Activated CD8-positive, alpha-beta T cell treated with anti-CD3 and anti-CD28 coated beads for 36 hours (primary cell): ENCODE measurements at places on chromosomes 1 and 21. TPM values are rescaled to one million over a fixed set of nuclear protein-coding genes. Genes with fewer than 3 reads are reported as not detected.

DNA sequence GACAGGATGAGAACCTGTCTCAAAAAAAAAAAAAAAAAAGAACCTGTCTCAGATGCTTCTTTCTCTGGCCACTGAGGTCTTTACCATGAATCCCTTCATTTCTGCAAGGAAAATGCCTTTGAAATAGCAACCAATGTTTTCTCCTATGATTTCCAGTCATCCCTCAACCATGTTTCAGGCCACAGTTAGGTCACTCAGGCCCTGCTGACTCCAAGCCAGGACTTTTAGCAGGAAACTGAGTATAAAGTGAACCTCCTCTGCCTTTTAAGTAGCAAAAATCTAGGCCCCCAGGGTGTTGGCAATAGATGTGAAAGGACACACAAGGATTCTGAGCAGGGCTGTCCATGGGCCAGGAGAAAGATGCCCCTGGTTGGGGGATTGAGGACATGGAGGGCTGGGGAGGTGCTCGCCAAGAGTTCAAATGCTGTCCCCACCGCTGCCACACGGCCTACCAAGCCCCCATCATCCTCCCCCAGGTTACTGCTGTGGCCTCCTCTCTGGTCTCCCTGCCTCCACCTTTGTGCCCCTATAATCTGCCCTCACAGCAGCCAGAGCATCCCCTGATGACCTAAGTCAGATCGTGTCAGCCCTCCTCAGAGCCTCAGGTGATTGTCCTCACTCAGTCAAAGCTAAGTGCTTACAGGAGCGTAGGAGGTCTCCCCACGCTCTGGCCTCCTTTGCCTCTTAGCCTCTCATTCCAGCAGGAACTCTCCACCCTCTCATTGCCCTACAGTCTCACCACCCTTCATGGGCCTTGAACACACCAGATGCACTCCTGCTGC lies 54.6 kb downstream of the MATN1 start:
- DNase-seq = no peak

GRCh38 chr1:205927676-205928075 lies 15.6 kb downstream of the SLC26A9 start:
- DNase-seq = no peak

DNA sequence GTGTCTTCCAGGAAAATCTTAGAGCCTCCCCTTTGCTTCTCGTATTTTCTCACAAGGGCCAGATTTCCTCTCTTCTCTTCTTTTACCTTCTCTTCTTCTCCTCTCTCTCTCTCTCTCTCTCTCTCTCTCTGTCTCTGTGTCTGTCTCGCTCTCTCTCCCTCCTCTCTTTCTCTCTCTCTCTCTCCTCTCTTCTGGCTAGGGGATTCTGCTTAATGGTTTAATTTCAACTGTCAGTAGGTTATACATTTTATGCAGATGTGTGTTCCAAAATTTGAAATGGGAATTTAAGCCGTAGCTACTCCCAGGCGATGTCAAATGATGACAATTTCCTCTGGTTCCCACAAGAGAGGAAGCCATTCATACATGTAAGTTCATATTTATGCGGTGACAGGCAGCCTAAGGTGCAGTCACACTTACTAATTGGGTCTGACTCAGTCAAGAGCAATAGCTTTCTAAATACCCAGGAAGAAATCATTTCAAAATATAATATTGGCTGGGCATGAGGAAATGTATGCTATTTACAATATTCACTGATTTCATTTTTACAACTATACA lies 1.4 kb downstream of the DSCAM start:
- no peak for DNase-seq

DNA sequence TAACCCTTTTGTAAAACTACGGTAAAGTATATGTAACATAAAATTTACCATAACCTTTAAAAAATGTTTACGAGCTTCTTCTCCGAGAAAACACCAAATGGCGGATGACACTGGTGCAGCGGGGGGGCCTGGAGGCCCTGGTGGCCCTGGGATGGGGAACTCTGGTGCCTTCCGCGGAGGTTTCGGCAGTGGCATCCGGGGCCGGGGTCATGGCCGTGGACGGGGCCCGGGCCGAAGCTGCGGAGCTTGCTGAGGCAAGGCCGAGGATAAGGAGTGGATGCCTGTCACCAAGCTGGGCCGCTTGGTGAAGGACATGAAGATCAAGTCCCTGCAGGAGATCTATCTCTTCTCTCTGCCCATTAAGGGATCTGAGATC lies 7.5 kb downstream of the MFSD2A start:
- no peak for DNase-seq

GRCh38 chr1:224726441-224727182 lies 110.5 kb downstream of the CNIH3 start:
- peak; percentile 59 for DNase-seq

- no peak for DNase-seq
Observed at GRCh38 chr1:217418269-217419193, 212.4 kb downstream of the GPATCH2 start.

GRCh38 chr1:241157435-241157834 lies 199.6 kb downstream of the RGS7 start:
- no peak for DNase-seq

- no peak for DNase-seq
Observed at GRCh38 chr1:184426278-184426674, 39.4 kb downstream of the C1orf21 start.

- no peak for DNase-seq
Observed at GRCh38 chr1:221696718-221697461, 45.0 kb downstream of the DUSP10 start.

GRCh38 chr1:83905315-83905907 lies 93.5 kb downstream of the TTLL7 start:
- DNase-seq = peak; percentile 5

GRCh38 chr1:164695956-164696665 lies 137.1 kb downstream of the PBX1 start:
- no peak for DNase-seq

- peak; percentile 69 for DNase-seq
Observed at GRCh38 chr21:33299181-33299752, 25.5 kb upstream of the IFNAR1 start.

- DNase-seq = no peak
Observed at GRCh38 chr21:17295997-17296396, 216.8 kb upstream of the CXADR start.

DNA sequence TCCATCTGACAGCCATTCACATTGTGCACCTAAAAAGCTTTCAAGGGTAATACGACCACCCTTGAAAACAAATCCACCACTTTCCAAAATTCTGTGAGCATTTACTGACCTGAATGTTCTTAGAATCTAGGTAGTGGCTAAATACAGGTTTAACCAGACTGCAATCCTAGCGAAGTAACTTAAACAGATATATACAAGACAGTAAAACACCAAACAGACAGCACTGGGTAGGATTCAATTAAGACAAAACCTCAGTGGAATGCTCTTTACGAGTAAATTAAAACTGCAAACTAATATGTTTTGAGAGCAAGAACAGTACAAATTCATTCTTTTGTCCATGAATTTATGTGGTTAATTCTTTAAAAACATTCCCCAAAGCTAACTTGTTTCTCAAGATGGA lies 354.2 kb upstream of the ESRRG start:
- no peak for DNase-seq

DNA sequence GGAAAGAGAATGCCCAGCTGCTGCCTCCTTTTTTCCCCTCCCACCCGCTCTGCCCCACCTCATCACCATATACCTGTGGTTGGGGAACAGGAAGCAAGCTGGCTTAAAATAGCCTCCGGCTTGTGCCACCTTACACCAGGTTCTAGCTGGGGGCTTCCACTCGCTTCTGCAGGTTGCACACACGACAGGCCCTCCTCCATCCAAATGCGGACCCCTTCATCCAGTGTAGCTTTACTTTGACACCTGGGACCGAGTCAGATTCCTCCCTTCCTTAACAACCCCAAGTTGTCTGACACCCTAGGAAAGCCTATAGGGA lies 14.6 kb downstream of the BLACAT1 start:
- DNase-seq = no peak

DNA sequence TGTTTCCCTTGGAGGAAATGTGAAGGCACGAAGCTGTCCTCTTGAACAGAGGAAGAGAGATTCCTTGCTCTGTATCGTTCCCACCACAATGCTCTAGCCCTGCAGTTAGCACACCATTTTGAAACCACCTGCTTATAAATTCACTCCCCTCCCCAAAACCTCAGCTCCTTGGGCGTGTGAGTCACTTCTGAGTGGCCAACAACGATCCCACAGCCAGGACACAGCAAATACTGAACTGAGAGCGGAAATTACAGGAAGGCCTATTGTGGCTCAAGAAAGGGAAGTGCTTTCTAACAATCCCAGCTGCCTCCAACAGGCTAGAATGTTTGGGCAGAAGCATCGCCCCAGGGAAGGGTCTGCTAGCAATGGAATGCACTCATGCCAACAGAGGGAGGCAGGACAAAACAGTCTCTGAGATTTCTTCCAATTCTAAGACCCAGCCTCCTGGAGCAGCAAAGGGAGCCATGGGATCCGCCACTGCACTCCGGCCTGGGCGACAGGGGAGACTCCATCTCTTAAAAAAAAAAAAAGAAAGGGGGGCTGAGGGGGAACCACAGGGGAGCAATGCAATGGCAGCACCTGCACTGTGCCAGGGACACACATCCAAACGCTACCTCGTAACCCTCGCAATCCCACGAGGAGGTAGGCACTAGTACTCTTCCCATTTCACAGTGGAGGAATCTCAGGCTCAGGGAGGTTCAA lies 1.9 kb downstream of the TMEM53 start:
- DNase-seq = peak; percentile 36

DNA sequence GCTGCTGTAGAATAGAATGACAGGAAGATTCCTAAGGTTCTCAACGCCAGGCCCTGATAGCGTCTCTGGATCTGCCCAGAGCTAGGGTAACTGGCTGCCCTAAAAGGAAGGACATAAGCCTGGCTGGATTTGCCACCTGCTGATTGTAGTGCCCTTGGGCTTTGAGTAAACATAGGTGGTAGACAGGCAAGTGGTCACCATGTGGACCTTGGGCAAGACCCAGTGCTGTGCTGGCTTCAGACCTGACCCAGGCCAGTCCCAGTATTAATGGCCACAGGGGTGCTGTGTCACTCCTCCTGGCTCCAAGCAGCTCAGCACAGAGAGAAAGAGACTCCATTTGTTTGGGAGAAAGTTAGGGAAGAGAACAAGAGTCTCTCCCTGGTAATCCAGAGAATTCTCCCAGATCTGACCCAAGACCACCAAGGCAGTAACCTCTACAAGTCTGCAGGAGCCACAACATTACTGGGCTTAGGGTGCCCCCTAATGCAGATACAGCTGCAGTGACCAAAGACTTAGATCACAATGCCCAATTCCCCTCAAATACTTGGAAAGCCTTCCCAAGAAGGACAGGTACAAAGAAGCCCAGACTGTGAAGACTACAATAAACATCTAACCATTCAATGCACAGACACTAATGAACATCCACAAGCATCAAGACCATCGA lies 44.5 kb downstream of the PHTF1 start:
- no peak for DNase-seq

DNA sequence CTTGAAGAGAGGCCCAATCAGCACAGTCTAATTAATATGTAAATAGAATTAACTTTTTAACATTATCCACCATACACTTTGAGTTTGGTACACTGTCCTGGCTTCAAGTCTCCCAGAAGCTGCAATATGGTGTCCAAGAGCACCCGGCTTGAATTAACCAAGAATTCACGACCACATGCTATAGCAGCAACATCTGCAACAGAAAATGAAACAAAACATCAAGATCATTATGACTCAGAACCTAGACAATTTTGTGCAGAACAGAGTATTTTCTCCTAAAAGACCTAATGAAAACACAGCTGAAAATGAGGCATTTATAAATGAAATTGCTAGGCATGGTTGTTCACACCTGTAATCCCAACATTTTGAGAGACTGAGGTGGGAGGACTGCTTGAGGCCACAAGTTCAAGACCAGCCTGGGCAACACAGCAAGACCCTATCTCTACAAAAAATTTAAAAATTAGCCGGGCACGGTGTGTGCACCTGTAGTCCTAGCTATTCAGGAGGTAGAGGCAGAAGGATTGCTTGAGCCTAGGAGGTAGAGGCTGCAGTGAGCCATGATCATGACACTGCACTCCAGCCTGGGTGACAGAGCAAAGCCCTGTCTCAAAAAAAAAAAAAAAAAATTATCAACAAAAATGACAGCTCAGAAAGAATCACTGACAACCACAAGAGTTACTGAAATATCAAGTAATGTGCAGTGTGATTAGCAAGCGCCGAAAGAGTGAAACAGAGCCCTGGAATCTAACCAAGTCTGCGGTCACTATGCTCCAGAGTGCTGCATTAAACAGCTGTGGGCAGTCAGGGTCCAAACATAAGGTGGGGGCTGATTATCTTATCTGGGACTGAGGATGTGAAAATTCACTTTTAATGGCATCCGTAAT lies 45.3 kb downstream of the HSF2BP start:
- DNase-seq = no peak

DNA sequence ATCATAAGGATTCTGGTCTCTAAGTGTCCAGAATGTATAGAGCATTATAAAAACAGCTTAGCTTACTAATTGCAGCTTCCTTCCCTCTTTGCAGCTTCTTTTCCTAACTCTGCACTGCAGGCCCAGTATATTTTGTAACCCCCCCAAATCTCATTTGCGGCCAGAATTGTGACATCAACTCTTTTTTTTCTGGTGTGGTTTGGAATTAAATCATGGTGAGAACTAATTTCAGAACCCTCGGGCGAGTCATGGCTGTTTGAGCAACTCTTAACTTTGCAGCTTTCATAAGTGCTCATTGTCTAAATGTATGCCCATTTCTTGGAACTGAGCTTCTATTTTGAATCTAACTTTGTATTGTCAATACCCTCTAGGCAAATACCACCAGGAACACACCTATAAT lies 187.4 kb downstream of the CYYR1 start:
- no peak for DNase-seq

DNA sequence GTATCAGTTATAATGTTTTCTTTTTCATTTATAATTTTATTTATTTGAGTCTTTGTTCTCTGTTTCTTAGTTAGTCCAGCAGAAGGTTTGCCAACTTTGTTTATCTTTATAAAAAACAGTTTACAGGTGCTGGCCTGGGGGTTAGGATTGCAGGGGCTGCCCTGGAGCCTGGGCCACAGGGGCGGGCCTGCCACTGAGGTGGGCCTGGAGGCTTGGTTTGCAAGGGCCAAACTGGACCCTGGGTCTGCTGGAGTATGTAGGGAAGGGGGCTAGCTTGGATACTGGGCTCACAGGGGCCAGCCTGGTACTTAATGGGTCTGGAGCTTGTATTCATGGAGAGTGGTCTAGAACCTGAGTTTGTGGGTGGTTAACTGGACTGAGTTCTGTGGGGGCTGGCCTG lies 789.9 kb upstream of the ADGRL4 start:
- DNase-seq = no peak

- DNase-seq = no peak
Observed at GRCh38 chr1:231781892-231782291, 155.3 kb downstream of the DISC1 start.

GRCh38 chr1:165629848-165630628 lies 996 bp upstream of the MGST3 start:
- DNase-seq = peak; percentile 9

The DRAXIN gene
- total RNA-seq = 0.20 TPM

The FGR gene
- total RNA-seq = 0.51 TPM

The OR2L8 gene
- 0.29 TPM for total RNA-seq

The PLA2G2A gene
- not detected for total RNA-seq

The SMAP2 gene
- 209 TPM for total RNA-seq

The RBBP5 gene
- total RNA-seq = 18.8 TPM

The ZFYVE9 gene
- total RNA-seq = 5.6 TPM

The EFNA4 gene
- 7.1 TPM for total RNA-seq

The GBP3 gene
- total RNA-seq = 5.7 TPM

The GJA8 gene
- total RNA-seq = not detected

The SLC25A34 gene
- 0.56 TPM for total RNA-seq

The SLC44A3 gene
- total RNA-seq = not detected

The C1orf146 gene
- total RNA-seq = not detected
